GM12878 (cell line): ENCODE measurements at places on chromosomes 7 and 10.

DNA sequence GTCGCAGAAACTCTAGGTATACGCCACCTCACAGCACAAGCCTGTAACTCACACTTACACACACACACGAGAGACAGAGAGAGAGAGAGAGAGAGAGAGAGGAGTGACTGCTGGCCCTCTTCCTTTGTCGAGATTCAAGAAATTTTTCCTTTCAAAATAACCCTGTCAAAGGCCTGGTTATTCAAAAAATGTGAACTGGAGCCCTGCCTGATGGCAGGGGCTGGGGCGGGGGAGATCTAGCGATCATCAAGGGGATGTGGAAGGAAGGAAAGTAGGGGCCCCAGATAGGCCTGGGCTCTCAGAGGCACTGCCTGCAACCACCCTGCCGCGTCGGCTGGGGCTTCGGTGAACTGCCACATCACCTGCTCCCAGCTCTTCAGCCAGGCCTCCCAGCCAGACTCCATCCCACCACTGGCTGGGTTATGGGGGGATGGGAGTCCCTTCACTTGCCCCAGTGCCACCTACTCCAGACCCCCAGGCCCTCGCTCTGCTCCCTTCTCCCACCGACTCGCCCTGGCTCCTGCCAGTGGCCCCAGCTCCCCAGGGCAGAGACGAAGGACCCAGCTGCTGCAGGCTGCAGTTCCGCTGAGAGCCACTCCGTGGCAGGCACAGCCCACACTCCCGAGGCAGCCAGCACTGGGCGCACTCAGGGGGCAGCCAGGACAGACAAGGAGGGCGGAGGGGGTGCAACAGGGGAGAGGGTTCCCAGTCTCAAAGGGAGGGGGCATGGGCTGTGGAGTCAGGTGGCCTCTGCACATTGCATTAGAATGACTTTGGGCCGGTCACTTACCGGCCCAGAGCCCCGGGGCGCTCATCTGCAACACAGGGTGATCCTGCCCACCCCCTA is 15.3 kb downstream of the KCNH2 start:
- no peak for DNase-seq

GRCh38 chr7:44486693-44487092 is 3.8 kb downstream of the NUDCD3 start:
- no peak for DNase-seq

- no peak for DNase-seq
Observed at GRCh38 chr7:106795084-106795876, 69.8 kb upstream of the PIK3CG start.

- no peak for DNase-seq
Observed at GRCh38 chr7:132240821-132241422, 335.3 kb downstream of the PLXNA4 start.

DNA sequence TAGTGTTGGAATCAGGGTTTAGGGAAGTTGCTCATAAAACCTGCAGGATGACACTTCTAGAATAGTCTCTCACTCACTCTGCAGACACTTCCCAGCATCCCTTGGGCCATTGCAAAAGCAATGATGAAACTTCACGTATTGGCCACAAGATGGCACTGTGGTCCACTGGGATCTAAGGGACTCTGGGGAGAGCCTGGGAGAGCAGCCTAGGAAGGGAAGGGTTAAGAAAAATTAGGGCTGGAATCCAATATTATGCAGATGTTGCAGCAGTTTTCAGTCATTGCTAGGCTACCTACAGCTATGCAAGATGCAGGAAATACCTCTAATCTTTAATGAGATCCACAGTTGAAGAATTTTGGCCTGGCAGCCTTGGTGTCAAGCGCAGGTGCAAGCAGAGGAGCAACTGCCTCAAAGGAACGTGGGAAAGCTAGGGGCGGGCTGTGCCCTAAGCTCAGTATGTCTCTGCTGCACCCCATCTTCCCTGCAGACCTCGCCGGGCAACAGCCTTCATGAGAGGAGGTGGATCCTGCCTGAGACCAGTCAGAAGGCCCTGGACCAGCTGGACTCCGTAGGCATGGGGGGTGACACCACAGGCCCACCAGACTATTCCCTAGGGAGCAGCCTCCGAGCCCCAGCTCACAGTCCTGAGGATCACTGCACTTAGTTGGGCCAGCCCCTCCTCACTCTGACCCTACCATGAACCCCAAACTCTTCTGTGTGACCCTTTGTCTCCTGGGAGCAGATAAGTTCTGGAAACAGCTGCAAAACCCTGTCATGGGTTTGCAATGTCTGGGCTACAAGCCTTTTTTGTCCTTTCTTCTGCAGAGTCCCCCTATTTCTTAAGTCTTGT is 127.9 kb upstream of the PRSS58 start:
- DNase-seq, result peak; percentile 13
